ENCODE measurements at places on chromosomes 7 and 10.
A peak's percentile ranks its signal among the peaks of the same experiment; 100 is the strongest.

DNA sequence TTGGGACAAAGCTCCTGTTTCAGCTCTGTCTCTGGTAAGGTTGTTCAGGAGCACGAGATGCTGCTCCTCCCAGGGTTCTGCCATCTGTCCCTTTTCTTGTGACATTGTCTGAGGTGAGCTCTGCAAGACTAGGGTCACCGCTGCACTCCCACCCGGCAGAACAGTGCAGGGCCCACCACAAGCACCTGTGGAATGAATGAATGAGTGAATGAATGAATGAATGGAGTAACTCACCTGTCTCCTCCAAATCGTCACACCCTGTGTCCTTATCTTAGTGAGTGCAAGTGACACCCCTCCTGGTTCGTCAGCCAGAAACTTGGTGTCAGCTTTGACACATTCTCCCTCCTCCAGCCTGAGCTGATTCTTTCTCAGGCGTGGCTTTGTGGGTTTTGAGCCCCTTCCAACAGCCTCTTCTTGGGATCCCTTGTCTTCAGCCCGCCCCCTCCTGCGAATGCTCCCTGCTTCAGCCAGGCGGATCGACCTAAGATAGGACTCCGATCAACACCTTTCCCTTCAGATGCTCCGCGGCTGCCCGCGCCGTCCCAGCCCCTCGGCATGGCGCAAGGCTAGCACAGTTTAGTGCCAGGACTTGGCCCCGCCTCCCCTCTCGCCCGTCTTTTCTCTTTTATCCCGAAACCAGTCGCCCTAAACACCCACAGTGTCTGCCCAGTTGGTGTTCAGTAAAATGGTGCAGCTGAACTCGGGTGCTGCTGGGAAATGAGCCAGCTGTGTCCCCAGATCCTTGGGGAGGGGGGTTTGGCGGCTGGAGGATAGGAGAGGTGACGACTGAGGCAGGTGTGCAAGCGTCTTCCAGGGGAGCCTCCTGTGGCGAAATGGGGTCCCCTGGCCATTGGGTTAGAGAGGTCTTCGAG lies 89.3 kb downstream of the BEND7 start:
- peak; percentile 12 for DNase-seq

DNA sequence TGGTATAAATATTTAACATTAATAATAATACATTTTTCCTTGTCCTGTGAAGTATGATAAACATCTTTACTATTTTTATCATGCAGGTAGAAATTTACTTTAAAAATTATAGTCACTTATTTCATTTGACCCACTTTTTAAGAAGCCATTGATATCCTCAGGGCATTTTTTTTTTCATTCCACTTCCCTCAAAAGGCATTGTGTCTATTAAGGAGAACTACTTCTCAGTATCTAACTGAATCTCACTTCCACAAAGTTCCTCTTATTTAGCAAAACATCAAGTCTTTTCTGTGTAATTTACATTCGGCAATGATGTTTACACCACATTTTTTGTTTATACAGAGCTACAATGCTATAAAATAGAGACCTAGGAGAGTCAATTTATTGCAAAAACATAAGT lies 388.2 kb upstream of the AKR1E2 start:
- DNase-seq = no peak

- DNase-seq = no peak
Observed at GRCh38 chr7:17815318-17815717, 125.0 kb downstream of the SNX13 start.

GRCh38 chr7:102431617-102432298 lies 1.6 kb upstream of the ORAI2 start:
- peak; percentile 57 for DNase-seq

DNA sequence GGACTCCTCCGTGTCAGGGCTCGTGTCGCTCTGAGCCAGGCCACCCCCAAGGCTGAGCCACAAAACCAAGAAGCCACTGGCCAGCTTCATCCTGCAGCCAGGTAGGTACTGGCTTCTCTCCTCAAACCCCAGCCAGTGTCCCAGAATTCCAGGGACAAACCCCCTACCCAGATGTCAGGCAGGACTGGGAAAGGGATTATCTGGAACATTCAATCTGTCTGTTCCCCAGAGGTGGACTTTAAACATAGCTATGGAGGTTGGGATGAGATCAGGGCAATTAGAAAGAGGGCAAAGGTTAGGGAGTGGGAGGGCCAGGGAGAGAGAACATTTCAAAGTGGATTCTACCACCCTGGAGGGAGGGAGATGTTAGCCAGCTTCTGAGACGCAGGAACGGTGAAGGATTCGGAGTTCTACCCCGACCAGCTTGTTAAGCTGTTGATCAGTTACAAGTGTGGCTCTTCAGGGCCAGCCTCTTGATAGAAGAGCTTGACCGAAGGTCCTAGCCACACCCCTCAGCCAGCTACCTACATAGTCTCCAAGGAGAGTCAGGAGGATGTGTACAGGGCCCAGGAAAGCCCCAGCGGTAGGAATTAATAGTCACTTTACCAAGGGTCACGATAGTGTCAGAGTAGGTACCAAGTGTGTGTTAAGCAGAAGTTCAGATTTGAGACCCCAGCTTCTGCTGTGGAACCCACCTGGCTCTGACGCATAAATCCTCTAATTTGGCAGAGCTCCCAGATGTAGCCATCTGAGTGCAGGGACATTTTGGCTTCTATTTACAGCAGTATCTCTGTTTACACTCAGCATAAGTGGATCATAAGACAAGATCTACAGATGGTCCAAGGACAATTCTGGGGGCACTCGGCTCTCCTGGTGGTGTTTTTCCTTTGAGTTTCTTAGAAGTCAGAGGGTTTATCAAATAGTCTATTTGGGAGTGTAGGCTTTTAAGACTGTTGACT lies at the start of gene PLA2G12B:
Gene PLA2G12B, minus strand, starts transcription at position 211 of the 959 bp plus-strand sequence. Its CDS starts 121 bp downstream, at position 90.
- no peak for DNase-seq

DNA sequence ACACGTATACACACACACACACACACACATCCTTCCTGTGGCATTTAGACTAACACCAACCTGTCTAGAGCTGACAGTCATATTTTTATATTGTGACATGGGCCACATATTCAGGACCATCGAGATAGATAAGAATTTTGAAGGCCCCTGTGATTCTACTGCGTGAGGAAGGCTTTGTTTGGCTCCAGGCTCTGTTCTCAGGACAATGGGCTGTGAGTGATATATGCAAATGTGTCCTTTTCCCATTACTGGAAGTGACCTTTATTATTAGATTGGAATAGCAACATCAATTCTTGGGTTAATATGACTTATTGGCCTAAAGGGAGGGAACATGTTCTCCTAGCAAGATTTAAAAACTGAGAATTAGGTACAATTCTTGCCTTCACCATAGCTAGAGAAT lies 156.1 kb downstream of the SPAG6 start:
- no peak for DNase-seq

DNA sequence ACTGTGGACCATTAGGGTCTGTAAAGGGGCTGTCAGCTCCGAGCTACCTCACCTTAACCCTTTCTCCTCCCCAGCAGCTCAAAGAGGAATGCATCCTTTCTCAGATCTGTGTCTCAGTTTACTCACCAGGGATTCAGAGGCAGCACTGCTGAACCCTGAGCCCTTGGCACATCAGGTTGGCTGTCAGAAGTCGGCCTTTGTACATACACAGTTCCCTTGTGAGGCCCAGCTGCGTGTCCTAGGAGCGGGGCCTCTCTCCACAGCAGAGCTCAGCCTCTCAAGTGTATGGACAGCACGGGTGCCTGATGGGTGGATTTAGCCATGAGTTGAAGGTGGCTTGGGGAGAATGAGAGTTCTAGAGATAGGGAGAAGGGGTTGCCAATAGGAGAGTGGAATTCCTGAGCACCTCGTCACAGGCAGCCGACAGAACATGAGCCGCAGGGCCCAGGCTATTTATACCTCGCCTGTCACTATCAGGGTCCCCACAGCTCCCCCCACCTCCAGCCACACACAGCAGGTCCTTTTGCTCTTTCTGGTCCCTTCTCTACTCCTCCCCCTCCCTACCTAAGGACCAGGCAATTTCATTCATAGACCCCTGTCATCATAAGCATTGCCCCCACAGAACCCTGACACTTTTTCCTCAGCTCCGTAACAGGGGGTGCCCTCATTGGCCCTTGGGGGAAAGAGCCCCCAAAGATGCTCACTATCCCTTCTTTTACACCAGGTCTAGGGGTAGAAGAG lies 2.1 kb upstream of the FLNC start:
- DNase-seq = peak; percentile 81

DNA sequence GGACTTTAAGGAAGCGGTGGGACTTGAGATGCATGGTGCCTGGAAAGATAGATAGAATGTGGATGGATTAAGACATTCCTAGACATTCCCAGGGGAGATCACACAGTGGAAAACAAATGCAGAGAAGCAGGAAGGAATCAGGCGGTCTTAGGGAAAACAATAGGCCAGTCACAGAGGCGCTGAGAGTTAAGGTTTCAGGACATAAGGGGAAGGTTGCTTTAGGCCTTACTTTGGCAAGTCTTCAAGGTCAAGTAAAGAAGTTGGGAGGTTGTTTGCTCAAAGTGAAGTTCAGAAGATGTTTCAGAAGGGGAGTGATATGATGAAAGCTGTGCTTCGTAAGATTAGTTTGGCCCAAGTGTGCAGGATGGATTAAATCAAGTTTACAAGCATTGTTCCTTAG lies 109.4 kb downstream of the SUGCT start:
- no peak for DNase-seq

DNA sequence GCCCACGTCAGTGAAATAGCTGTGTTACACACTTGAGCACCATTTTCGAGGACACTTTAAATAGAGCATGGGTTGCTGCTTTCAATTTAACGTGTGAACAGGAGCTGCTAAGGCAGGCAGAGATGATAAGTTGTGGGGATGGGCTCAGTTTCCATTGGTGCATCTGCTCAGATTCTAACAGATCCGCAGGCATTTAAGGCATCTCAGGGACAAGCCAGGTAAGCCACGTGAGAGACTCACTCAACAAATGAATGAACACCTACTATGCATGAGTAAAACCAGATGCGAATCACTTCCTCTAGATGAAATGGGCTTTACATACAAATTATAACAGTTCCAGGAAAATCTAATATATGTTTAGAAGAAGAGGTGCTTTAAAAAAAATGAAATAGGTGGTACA lies 34.6 kb downstream of the PLXNA4 start:
- DNase-seq = no peak

GRCh38 chr7:7667187-7667586 lies 26.6 kb downstream of the UMAD1 start:
- no peak for DNase-seq

DNA sequence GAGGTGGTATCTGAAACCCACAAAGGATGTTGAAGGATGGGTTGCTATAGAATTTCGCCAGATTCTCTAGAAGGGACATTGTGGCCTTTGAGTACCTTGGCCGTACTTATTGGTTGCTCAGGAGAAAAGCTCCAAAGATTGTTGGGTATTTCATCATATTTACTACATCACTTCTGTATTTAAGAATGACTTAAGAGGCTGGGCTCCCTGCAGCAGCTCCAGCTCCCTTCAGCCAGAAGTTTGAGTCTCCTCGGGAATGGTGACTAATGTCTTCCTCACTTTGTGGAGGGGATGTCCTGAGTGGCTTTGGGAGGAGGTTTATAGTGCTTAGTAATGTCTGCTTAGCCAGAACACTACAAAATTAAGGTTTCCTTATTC lies 18.1 kb downstream of the MINDY4 start:
- no peak for DNase-seq

DNA sequence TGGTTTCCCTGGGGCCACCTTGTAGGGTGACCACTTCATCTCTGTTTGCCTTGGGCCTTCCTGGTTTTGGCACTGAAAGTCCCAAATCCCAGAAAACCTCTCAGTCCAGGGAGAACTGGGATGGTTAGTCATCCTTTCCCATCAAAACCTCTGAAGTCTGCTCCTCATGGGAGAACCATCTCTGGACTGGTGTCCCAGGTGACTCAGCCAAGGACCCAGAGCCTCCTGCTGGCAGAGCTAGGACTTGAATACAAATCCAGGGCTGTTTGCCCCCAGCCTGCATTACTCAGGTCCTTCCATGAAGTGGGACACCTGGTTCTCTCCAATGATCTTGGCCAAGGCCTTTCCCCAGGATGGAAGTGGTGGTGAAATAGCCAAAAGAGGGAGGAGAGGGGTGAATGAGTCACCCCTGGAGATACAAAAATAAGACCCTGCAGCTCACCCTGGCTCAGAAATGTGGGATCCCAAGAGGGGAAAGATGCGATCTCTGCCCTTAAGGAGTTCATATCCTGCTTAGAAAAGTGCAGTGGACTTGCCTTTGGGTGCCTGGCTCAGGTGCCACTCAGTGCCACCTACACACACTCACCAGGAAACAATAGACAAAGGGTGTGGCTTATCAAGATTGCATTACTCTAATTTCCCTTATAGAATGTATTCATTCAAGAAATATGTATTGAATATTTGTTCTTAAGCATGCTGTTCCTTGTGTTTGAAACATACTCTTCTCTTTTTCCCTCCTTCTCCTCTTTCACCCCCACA lies 22.0 kb downstream of the ADRA2A start:
- no peak for DNase-seq

DNA sequence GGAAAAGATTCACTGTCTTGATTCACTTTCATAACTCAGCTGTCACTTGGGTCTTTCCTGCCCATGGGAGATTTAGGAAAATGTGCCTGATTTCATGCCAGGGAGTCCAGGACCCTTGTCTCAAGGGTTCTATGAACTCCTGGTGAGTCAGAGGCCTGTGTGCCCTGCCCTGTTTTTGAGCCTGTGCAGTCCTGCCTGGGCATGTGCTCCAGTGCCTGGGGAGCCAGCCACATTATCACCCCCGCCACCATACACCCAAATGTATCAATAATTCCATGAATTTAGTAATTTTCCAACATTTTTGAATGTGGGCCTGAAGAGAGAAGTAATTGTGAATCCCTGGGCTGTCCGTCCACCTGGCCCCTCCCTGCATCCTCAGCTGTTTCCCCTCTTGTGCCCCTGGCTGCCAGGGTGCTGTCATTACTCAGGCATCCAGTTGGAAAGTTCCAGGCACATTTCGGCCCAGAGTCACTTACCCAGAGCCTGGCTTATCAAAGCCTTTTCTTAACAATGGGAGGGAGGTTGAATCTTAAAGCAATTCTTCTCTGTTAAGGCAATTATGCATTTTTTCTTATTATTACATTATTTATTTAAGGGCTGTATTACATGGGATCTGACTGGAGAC lies 287.8 kb upstream of the CDC14C start:
- no peak for DNase-seq

- peak; percentile 84 for DNase-seq
Observed at GRCh38 chr7:106216923-106217542, 67.8 kb downstream of the NAMPT start.

GRCh38 chr7:2603044-2603965 lies 28.5 kb upstream of the TTYH3 start:
- no peak for DNase-seq

DNA sequence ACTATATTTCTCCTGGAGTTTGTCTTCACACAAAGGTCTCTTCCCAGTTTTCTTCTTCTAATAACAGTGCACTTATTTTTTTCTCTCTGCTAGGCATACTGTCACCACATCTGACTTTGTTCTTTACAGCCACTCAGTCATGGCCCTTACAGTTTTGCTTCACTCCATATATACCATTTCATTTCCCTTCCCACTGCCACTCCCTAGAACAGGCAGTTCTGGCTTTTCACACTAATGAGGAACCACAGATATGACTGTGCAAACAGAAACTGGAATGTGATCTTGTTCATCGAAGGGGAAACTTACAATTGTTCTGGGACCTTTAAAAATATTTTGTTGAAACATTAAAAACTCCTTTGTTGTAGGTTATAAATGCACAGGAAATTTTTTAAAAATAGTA lies 67.3 kb downstream of the EPDR1 start:
- no peak for DNase-seq

GRCh38 chr7:12820777-12821176 lies 133.3 kb downstream of the ARL4A start:
- no peak for DNase-seq

- no peak for DNase-seq
Observed at GRCh38 chr10:59962756-59963155, 56.4 kb upstream of the CCDC6 start.

GRCh38 chr7:149454006-149454405 lies 6.9 kb downstream of the ZNF777 start:
- no peak for DNase-seq

- no peak for DNase-seq
Observed at GRCh38 chr7:3117081-3117480, 73.4 kb upstream of the CARD11 start.

Measured in ACHN (cell line).